ENCODE measurements at places on chromosomes 5 and 9.

GRCh38 chr9:1721196-1721595, 294.0 kb upstream of the SMARCA2 start:
- no peak for DNase-seq

DNA sequence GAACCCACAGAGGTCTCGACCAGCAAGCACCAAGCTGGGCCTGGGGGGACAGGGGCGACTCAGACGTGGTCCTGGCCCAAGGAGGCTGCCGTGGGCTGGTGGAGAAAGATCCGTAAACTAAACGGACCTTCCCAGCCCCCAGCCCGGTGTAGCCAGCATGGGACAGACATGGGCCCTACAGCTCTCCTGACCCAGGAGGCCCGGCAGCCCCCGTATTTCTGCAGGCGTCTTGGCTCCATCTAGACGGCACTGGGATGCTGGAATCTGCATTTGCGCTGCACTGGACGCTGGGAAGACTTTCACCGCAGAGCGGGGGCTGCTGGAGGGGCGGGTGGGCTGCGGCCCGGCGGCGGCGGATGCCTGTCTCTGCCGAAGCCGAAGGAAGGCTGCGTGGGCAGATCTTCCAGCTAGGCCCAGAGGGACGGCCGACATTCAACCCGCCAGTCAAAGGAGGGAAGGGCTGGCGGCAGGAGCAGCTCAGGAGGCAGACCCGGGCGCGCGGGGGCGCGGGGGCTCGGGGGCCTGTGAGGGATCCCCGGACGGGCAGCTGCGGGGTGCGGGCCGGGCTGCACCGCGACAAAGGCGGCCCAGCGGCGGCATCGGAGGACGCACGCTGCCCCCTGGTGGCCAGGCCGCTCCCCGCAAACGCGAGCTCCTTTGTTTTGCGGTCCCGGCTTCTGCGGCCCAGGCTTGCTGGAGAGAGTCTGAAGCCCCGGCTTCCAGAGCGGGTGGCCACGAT, 266.2 kb downstream of the NSG2 start:
- DNase-seq = peak; percentile 93

- DNase-seq = no peak
Observed at GRCh38 chr5:141374627-141375026, 936 bp downstream of the PCDHGA6 start.

GRCh38 chr5:176652136-176652535, 4.9 kb downstream of the TSPAN17 start:
- no peak for DNase-seq

All from head of caudate nucleus (tissue), 42 donors.